Keratinocyte (primary cell): ENCODE measurements at places on chromosomes 7 and 10.

DNA sequence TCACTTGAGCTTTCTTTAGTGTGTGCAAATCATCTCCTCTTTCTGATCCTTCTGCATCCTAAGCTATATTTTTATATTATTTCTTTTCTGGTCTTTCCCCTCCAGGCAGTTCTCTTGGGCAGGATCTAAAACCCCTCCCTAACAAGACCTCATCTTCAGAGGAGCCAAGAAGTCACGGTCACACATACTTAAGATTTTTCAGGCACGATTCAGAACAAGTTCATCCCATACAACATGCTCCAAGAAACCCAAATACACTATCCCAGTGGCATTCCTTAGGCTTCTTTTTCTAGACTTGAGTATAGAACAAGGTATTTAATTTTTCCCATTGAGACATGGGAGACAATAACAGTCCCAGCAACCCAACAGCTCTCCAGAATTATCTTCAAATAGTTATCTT is 1251.5 kb downstream of the DNAJB9 start:
- DNase-seq: no peak

GRCh38 chr10:122112625-122113160 is 123.7 kb downstream of the TACC2 start:
- peak; percentile 56 for DNase-seq

DNA sequence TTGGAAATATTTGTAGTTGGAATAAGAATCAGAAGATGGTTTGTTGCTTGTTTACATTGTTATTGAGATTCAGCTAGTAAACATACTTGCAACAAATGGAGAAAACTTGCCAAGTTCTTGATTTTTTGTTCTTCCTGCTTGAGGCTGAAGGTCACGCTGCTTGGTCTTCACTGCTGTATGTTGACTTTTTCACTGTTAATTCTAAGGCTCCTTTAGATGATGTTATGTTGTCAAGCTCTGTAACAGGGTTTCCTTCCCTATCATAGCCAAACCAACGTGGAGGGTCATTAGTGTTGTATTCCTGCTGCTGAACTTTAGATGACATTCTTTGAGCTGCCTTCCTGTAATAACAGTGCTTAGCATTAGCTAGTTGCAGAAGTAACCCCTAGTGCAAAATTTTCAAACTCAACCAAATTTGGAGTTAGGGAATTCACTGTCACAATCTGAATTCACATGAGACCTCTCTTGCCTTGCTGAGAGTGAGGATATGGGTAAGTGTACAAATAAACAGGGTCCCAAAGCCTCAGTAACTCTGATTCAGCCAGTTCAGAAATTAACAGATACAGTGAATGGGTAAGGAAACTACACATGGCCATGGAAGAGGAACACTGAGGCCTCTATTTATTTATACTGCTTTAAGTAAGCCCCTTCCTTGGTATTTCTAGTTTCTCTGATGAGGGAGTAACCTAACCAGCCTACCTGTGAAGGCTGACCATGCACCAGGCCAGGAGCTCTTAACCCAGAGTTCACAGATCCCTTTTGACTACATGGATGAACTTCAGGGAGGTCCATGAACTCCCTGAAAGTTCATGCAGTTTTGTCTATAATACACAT is 64.6 kb downstream of the FAM185A start:
- DNase-seq: no peak

GRCh38 chr10:94092848-94093247 is 99.1 kb downstream of the PLCE1 start:
- DNase-seq: no peak

GRCh38 chr7:33592718-33593117 is 312.6 kb upstream of the BMPER start:
- DNase-seq: no peak

DNA sequence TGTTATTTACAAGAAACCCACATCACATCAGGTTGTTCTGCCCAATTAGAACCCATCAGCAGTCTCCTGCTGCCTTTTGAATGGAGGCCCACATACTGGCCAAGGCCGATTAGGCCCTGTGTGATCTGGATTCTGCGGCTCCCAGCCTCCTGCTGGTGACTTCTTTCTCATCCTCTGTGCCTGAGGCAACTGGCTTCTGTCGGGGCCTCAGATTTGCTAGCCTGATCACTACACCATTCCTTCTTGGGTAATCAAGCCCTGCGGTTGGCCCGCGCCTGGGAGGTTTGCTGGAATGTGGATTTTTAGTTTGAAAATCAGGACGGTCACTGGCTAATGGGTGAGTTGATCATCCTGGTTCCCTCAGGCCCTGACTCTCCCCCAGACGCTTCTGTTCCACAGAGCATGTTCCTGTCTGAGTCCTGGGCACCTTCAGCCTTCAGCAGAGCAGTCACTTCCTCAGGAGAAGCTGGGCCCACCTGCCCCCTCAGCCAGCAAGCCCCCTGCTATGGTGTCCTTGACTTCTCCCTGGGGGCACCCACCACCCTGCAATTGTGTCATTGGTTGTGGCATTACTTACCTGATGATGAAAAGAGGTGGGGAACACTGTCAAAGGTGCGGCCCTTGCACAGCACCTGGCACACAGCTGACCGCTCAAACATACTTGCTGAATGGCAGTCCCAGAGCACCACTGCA is 207.6 kb downstream of the PHTF2 start:
- DNase-seq: no peak

DNA sequence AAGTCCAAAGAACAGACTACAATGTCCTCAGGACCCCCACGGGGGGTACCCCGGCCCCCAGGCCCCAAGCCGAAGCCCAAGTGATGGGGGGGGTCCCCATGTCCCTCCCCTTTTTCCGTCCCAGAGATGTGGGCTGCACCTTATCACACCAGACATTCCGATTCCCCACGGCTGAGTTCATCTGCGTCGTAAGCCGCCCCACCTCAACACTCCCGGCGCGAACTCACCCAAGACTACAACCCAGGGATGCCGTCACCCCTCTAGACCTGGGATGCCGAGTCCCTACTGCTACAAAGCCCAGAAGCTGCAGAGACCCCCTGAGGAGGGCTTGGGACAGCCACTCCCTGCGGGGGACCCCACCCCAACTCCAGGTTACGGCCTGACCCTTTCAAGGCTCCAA is 14.5 kb downstream of the PDGFA start:
- DNase-seq: no peak

- no peak for DNase-seq
Observed at GRCh38 chr7:38452681-38453108, 178.5 kb downstream of the AMPH start.

- DNase-seq: no peak
Observed at GRCh38 chr7:151244196-151244840, 4.2 kb downstream of the SMARCD3 start.
